Ovary (tissue), 10 donors: ENCODE measurements at places on chromosomes 1 and 21. TPM values are rescaled to one million over a fixed set of nuclear protein-coding genes. Genes with fewer than 3 reads are reported as not detected.

GRCh38 chr1:3948344-3948743, 48.3 kb upstream of the C1orf174 start:
- no peak for DNase-seq

Gene FAM151A
- polyA plus RNA-seq = 0.06 TPM

Gene ROR1
- polyA plus RNA-seq = 11.4 TPM

Gene FAM163A
- 0.16 TPM for polyA plus RNA-seq
